NCI-H345 (cell line): ENCODE measurements at places on chromosomes 11 and 22.

DNA sequence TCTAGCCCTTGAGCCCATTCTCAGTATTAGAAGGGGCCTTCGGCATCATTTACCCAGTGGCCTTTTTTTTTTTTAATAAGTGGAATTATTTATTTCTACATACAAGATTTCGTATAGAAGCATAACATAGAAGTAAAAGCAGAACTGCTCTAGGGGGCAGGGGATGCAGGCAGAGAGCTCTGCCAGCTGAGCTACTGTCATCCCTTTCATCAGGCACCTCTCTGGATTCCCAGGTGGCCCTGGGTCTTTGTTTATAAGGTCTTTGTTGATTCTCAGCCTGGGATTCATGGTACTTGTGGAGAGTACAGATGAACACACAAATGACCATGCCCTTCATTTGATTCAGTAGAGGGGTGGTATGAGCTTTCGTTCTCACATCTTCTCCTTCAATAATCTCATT, 66.4 kb downstream of the GAB2 start:
- peak; percentile 84 for DNase-seq

- no peak for DNase-seq
These were observed 11.0 kb downstream of the OR51E1 start for GRCh38 chr11:4654635-4655369.

- no peak for DNase-seq
These were observed 2.7 kb upstream of the CBX6 start for GRCh38 chr22:38874529-38875222.

- DNase-seq = peak; percentile 19
These were observed 35.4 kb downstream of the MCHR1 start for GRCh38 chr22:40714499-40715337.

GRCh38 chr11:84558085-84558905, 1068.8 kb downstream of the DLG2 start:
- peak; percentile 62 for DNase-seq

GRCh38 chr11:3942160-3942955, 86.9 kb downstream of the STIM1 start:
- DNase-seq = no peak

DNA sequence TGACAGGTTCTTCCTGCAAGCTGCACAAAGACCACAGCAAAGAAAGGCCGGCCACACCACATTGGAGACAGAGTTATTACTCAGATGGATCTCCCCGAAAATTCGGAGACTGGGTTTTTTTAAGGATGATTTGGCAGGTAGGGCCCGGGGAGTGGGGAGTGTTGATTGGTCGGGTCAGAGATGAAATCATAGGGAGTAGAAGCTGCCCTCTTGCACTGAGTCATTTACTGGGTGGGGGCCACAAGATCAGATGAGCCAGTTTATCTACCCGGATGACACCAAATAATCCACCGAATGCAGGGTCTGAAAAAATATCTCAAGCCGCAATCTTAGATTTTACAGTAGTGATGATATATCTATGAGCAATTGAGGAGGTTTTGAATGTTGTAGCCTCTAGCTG, 401.8 kb upstream of the FAT3 start:
- DNase-seq = no peak

DNA sequence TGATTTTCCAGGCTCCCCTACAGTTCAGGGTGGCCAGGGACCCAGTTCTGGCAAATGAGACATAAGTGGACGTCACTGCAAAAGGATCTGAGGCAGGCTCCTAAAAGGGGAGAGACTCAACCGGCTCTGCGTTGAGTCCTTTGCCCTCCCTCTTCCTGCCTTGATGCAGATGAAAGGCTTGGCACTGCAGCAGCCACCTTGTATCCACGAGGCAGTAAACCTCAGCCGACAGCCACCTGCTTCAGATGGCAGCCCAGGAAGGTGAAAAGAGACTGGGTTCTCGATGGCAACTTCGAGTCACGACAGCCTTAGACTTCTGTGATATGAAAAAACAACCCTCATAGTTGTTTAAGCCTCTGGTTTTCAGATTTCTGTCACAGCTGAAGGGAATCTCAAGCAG, 14.7 kb upstream of the TREH start:
- no peak for DNase-seq

GRCh38 chr11:112761911-112762706, 199.1 kb upstream of the NCAM1 start:
- no peak for DNase-seq

GRCh38 chr11:117484156-117484555, 156.5 kb downstream of the CEP164 start:
- no peak for DNase-seq

DNA sequence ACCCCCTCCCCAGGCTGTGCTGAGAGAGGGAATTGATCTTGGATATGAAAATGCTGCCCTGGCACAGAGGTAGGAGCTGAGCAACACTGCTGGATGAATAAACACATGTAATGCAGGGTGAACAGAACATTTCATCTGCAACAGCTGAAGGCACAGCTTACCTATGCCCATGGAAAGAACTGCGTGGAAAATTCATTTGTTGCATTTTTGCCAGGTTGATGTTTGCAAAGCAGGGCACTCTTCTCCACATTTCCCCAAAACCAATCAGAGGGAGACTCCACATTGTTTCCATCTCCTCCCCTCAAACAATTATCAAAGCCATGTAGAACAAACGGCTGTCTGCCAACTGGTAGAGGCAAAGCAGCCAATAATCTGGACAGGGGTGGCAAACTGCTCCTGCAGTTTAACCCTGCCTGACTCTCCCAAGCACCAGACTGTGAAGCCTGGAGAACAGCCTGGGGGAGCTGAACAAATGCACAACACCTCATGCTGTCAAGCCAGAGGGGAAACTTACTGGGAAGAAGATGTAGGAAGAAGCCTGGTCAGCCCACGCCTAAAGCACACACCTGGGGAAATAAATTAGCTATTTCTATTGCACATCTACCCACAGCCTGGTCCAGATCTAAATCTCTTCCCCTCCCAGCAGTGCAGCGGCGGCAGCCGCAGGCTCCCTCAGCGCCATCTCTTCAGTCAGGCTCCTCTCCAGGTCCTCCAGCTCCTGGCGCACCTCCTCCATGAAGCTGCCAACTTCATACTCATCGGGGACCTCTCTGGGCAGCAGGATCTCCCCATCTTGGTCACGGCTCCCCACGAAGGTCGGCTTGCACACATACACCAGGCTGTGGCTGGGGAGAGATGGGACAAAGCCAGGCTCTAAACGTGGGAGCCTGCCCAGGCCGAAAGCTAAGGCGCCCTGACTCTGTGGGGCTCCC, 44.3 kb downstream of the DKK3 start:
- DNase-seq = no peak

- no peak for DNase-seq
These were observed 24.1 kb downstream of the FGF4 start for GRCh38 chr11:69750875-69751597.

DNA sequence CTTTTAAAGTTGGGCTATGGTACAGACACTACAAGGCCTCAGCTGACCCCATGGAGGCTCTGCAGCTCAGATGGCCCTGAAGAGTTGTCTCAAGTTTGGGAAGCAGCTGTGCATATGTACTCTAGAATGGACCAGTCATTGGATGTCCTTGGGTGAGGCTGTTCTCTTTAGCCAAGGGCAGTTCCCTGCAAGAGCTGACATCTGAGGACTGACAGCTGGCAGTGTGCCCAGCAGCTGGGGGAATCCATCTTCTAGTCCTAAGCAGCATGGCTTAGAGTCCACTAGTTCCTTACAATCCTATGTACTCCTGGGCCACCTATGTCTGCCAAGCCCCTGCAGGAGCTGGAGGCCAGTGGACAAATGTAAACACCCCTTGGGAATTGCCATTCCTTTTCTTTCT, 76.5 kb downstream of the C11orf91 start:
- peak; percentile 20 for DNase-seq

GRCh38 chr11:127226380-127226779, 225.8 kb upstream of the KIRREL3 start:
- no peak for DNase-seq

- DNase-seq = no peak
These were observed 7.6 kb downstream of the OR9G1 start for GRCh38 chr11:56706486-56706885.

DNA sequence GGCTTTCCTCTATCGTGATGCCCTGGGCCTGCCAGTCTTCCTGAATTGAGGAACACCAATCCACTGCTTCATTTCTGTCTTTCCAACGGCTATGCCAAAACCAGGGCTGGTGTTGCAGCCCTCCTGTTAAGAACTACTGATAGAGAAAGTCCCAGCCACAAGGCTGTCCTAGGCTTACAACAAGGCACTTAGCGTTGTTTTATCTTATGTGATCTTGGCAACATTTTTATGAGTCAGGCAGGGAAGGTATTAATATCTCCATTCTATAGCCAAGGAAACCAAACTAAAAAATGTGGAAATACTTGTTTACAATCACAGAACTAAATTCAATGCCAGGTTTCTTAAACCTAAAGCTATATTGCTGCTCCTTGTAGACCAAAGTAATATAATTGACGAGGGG, 89.9 kb upstream of the AMOTL1 start:
- DNase-seq = no peak

DNA sequence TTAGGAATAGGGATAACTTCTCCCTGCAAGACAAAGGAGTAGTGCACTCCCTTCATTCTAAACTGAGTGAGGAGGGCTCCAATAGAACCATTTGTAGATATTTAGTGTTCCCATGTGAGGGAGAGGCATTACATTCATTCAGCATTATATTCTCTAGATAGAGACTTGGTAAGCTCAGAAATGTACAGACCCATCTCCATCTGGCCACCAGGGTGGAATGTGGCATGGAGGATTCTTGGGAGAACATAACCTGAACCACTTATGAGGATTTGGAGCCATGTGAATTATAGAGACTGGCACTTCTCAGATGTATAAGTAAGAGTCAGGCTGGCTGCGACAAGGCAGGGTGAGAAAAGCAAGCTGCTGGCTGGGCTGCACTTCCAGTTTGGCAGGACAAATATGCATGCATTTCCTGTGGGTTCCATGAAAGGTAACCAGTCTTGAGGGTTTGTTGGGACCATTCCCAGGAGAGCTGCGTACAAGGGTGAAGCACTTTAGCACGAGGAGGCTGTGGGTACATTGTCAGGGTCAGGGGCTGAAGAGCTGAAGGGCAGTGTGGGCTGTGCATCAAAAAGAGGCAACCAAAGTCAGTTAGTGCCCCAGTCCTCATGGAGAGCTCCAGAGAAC, 9.2 kb downstream of the RRP8 start:
- DNase-seq = no peak

DNA sequence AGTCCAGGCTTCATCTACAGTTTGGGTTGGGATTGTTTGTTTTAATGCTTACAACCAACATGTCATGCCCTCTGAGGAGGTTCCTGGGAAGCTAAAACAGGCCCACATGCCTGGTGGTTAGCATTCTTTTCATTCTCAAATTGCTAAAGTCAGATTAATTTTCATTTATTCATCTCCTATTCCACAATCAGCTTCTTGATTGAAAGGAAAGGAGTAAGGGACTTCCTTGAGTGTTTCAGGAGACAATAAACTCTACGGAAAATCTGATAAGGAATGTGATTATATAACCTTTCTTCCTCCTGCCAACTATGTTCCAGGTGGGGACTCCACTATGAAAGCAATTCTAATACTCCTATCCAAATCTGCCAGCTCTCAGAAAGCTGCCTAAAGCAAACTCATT, 30.8 kb downstream of the MRTFA start:
- DNase-seq = no peak

GRCh38 chr22:40265783-40266182, 80.5 kb upstream of the ADSL start:
- no peak for DNase-seq

GRCh38 chr11:47541070-47541469, 11.9 kb downstream of the CELF1 start:
- DNase-seq = no peak

GRCh38 chr11:1731451-1732059, 18.8 kb downstream of the IFITM10 start:
- DNase-seq = no peak

DNA sequence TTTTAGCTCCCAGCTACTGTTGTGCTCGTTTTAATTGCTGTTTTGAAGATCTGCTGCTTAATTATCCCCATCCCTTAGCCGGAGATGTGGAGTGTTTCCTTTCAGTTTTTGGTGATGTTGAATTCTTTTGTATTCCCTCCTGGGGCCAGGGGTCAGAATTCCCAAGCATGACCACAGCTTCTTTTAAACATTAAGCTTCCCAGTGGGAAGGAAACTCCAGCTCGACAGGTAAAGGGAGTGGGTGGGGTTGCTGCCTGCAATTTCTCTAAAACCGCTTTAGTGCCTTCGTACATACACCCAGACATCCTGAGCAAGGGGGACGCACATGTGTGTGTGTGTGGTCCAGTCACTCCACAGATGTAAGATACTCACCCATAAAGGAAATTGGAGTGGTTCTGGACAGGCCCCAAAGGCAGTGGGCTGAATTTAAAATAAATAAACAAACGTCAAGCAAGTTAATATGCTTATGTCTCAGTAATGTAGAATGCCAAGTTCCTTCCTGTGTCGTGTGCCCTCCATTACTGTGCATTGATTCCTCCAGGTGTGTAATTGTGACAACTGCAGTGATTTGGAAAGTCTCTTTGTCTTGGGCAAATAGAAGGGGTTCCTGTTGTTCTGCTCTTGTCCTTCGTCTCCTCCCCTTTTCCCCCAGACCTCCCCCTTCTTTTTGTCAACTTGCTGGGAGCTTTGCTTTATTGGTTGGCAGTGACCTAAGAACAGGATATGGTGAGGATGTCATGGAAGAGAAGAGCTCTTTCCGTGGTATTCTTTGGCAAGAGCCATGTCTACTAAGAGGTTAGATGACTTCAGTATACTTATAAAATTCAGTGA, 19.2 kb upstream of the ADSL start:
- DNase-seq = peak; percentile 11

- no peak for DNase-seq
These were observed 6.8 kb downstream of the ALDH3B2 start for GRCh38 chr11:67667490-67668191.

- DNase-seq = no peak
These were observed 9.1 kb downstream of the SLC36A4 start for GRCh38 chr11:93188726-93189125.

- DNase-seq = no peak
These were observed 368.2 kb upstream of the CADM1 start for GRCh38 chr11:115872416-115872815.

DNA sequence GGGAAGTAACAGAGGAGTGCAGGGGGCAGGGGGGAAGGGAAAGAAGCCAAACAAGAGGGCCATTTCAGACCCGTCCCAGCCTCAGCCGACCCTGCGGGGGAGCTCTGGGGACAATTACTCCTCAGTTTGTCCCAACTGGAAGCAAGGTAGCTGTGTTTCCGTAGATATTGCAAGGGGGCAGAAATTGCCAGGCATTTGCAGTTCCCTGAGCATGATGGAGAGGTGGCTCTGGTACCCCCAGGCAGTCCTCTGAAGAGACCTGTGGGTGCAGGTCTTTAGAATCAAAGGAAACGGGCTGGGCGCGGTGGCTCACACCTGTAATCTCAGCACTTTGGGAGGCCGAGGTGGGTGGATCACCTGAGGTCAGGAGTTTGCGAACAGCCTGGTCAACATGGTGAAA, 13.8 kb upstream of the JAM3 start:
- no peak for DNase-seq

- no peak for DNase-seq
These were observed 305.5 kb upstream of the PLET1 start for GRCh38 chr11:112566124-112566523.

DNA sequence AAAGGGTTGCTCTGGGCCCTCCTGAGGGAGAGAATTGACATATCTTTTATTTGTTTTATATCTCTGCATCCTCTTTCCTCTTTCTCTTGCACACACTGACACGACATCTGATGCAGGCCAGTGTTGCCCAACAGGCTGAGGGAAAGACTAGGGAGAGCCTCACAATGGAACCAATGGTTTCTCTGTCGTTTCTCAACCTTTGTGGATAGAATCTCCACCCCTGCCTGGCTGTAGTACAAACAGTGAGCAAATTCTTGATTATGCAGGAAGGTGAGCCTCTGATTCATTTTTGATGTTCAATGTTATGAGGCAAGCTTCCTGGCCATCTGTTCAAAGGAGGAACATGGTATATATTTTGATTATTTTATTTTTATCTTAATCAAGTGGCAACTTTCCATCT, 49.8 kb upstream of the PLET1 start:
- no peak for DNase-seq
